Left renal pelvis (tissue), 4 donors: ENCODE measurements at places on chromosomes 6 and 20. TPM values are rescaled to one million over a fixed set of nuclear protein-coding genes. Genes with fewer than 3 reads are reported as not detected.

The CST2 gene
- polyA plus RNA-seq, result not detected

The C2 gene
- polyA plus RNA-seq, result 3.1 TPM

The WFDC2 gene
- 166 TPM for polyA plus RNA-seq

The LPA gene
- polyA plus RNA-seq, result 0.17 TPM

The OR2B6 gene
- polyA plus RNA-seq, result 0.26 TPM

The EDN1 gene
- 3.7 TPM for polyA plus RNA-seq

The PLTP gene
- polyA plus RNA-seq, result 124 TPM

The TBXT gene
- polyA plus RNA-seq, result not detected

The TFEB gene
- 10.2 TPM for polyA plus RNA-seq

The SESN1 gene
- 31.1 TPM for polyA plus RNA-seq

The PHACTR1 gene
- polyA plus RNA-seq, result 2.4 TPM

The SLC26A8 gene
- polyA plus RNA-seq, result 0.81 TPM

The GJA1 gene
- polyA plus RNA-seq, result 71.2 TPM

The CD93 gene
- polyA plus RNA-seq, result 35.4 TPM

The BPIFB4 gene
- not detected for polyA plus RNA-seq

The POPDC3 gene
- polyA plus RNA-seq, result 0.32 TPM

The LRRC73 gene
- polyA plus RNA-seq, result 1.2 TPM

The TBX18 gene
- 7.0 TPM for polyA plus RNA-seq

The HBS1L gene
- 74.3 TPM for polyA plus RNA-seq

The PSORS1C2 gene
- polyA plus RNA-seq, result not detected

The PHACTR3 gene
- 2.4 TPM for polyA plus RNA-seq

The ZNF391 gene
- 14.2 TPM for polyA plus RNA-seq

The CRYBG1 gene
- polyA plus RNA-seq, result 27.0 TPM

The OR2H1 gene
- polyA plus RNA-seq, result not detected

The PPARD gene
- polyA plus RNA-seq, result 23.9 TPM

The RCAN2 gene
- polyA plus RNA-seq, result 7.8 TPM

The FNDC1 gene
- polyA plus RNA-seq, result 11.6 TPM

The TCF21 gene
- 39.2 TPM for polyA plus RNA-seq

The SCRT2 gene
- polyA plus RNA-seq, result not detected

The WFDC10B gene
- not detected for polyA plus RNA-seq

The MKKS gene
- polyA plus RNA-seq, result 36.3 TPM

The PLA2G7 gene
- 13.5 TPM for polyA plus RNA-seq

The FLRT3 gene
- polyA plus RNA-seq, result 160 TPM

The NRSN1 gene
- polyA plus RNA-seq, result 1.2 TPM

The CGAS gene
- polyA plus RNA-seq, result 2.8 TPM

The PTGIS gene
- 37.9 TPM for polyA plus RNA-seq

The PDE10A gene
- polyA plus RNA-seq, result 22.6 TPM

The TP53INP2 gene
- 9.1 TPM for polyA plus RNA-seq

The TMEM30A gene
- polyA plus RNA-seq, result 112 TPM

The MTG2 gene
- polyA plus RNA-seq, result 33.1 TPM

The SMOC2 gene
- 19.7 TPM for polyA plus RNA-seq

The PERP gene
- 27.0 TPM for polyA plus RNA-seq

The DEFB126 gene
- polyA plus RNA-seq, result not detected

The RAET1L gene
- not detected for polyA plus RNA-seq

The BMP2 gene
- polyA plus RNA-seq, result 24.2 TPM

The PLCB4 gene
- polyA plus RNA-seq, result 16.1 TPM

The TLDC2 gene
- 6.4 TPM for polyA plus RNA-seq

The PACRG gene
- polyA plus RNA-seq, result 13.7 TPM

The POM121L2 gene
- not detected for polyA plus RNA-seq

The ACTL10 gene
- polyA plus RNA-seq, result 0.62 TPM

The USP49 gene
- 11.4 TPM for polyA plus RNA-seq

The HLA-DMA gene
- polyA plus RNA-seq, result 18.5 TPM

The PRICKLE4 gene
- polyA plus RNA-seq, result 4.2 TPM

The ULBP3 gene
- polyA plus RNA-seq, result 3.7 TPM

The XKR7 gene
- polyA plus RNA-seq, result 0.30 TPM

The SPAG4 gene
- 5.2 TPM for polyA plus RNA-seq

The C6orf58 gene
- 1.0 TPM for polyA plus RNA-seq
